ENCODE measurements at places on chromosomes 7 and 10.
A peak's percentile ranks its signal among the peaks of the same experiment; 100 is the strongest.

DNA sequence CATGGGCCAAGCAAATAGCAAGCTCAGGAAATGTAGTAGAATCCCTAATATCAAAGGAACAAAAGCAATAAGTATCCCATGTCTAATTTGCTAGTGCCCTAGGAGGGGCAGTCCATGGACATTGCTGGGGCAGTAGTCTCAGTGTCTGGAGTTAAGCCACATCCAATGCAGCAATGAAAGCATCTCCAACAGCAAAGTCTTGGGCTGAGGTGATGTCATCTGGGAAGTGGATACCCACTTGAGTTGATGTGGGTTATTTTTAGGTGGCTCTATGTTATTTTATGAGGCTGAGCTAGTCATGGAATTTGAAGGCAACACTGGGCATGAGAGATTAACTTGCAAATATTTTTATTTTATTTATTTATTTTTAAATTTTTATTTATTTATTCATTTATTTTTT lies 540.0 kb downstream of the ETV1 start:
- no peak for DNase-seq

DNA sequence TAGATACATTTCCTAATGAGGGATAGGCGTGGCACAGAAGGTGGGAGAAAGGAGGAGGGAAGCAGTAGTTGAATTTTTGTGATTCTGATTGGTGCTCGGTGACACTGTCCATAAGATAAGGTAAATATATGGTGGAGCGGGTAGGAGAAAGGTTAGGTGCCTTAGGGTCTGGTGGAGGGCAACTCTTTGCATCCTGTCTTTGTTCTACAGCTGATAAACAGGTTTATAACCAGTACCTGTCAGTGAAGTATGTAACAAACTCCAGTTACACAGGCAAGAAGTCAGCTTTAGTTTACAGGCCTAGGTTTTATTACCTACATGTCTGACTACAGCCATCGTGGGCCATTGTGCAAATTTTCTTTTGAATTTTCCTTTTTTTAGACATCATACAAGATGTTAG lies 10.9 kb upstream of the FAM180A start:
- DNase-seq, result no peak

DNA sequence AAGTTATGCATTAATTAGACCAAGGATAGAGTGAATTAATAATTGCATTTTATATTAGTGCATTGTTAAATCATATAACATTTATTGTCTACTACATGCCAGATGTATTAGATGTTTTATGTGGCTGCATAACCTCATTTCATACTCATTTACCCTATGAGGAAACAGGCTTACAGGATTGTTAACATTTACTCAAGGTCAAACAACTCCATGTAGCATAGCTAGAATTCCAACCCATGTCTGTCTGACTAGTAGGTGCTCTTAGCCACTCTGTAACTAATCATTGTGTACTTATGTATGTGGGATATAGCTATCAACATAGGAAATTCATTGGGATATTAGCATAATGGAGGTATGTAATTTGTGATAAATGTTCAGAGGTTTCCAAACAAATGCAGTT lies 46.3 kb downstream of the PHYHIPL start:
- DNase-seq, result no peak

GRCh38 chr10:14667280-14667679 lies 107.4 kb downstream of the FAM107B start:
- no peak for DNase-seq

DNA sequence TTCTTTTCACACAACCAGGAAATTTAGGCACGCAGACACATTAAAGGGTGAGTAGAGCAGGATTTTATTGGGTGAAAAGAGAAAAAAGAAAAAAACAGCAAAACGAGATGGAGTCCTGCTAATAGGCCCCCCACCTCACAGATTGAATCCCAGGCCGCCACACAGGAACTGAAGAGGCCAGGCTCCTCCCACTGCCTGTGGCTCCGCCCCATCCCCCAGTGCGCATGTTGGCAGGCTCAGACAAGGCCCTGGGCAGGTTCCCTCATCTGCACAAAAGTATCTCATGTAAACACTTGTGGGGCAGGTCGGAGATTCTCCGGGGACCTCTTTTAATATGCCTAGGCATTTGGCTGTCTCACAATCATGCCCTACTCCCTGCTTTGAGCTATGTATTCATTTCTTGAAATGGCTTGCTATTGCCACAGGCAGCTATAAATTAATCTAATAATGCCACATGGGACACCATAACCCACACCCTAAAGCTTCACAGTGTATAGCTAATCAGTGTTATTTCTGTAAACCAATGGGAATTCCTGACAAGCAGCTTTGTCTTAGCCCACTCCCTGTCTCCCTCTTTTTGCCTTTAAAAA lies 76.2 kb upstream of the KIF5B start:
- DNase-seq, result no peak

DNA sequence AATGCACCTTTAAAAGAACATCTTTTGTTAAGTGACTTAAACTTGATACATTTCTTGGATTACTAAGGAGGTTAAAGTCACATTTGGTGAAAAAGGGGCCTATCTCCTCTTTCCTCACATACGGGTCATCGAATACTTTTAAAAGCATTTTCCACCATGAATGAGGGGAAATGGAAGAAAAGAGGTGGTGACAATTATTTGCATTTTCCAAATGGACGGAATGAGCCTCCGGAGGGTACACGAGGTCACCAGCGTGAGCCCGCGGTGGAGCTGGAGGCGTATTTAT lies 1.0 kb upstream of the BMPR1A start:
- no peak for DNase-seq

GRCh38 chr7:3747467-3747866 lies 446.4 kb downstream of the SDK1 start:
- DNase-seq, result peak; percentile 1

DNA sequence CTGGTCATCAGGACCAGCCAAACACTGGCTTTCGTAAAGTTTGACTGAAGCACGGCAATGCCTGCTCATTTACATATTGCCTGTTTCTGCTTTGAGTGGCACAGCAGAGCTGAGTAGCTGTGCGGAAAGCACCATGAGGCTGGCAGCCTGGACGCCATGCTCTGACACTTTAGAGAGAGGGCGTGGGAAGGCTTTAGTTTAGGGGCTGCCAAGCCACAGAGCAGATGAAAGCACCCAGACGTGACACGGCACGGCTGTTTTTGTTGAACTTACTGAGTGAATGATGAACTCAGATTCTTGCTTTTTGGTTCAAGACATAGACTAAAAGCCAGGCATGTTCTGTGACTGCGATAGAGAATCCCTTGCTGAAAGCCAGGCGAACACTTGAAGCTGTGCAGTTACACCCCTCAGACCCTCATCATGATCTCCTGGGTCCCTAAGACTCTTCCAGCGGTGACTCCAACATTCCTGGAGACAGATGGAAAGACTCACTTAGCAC lies 182.1 kb downstream of the ZMYND11 start:
- DNase-seq, result no peak

- DNase-seq, result no peak
Measured at GRCh38 chr7:97401398-97401797, 283.9 kb downstream of the SDHAF3 start.

GRCh38 chr7:127896659-127897058 lies 134.6 kb downstream of the LRRC4 start:
- no peak for DNase-seq

DNA sequence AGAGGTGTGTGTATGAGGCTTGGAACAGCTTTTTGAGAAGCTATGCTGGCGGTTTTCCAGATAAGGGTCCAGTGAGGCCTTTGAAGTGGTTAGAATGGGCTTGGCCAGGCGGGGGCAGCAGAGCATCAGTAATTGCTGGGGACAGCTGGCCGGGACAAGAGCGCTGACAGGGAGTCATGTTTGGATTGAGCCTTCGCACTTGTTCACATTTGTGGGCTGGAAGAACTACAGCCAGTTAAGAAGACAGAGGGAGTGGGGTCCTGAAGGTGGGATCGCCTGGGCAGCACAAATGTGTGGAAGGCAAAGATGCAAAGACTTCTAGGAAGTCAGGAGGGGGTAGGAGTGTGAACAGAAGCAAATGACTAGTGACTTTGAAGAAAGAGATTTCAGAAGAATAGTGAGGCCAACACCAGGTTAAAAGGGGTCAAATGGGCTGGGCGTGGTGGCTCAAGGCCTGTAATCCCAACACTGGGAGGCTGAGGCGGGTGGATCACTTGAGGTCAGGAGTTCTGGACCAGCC lies 12.7 kb upstream of the SDHAF3 start:
- peak; percentile 50 for DNase-seq

- DNase-seq, result peak; percentile 81
Measured at GRCh38 chr10:44963772-44964633, 4.4 kb downstream of the RASSF4 start.

- DNase-seq, result no peak
Measured at GRCh38 chr10:26938578-26938977, 77.8 kb upstream of the ABI1 start.

DNA sequence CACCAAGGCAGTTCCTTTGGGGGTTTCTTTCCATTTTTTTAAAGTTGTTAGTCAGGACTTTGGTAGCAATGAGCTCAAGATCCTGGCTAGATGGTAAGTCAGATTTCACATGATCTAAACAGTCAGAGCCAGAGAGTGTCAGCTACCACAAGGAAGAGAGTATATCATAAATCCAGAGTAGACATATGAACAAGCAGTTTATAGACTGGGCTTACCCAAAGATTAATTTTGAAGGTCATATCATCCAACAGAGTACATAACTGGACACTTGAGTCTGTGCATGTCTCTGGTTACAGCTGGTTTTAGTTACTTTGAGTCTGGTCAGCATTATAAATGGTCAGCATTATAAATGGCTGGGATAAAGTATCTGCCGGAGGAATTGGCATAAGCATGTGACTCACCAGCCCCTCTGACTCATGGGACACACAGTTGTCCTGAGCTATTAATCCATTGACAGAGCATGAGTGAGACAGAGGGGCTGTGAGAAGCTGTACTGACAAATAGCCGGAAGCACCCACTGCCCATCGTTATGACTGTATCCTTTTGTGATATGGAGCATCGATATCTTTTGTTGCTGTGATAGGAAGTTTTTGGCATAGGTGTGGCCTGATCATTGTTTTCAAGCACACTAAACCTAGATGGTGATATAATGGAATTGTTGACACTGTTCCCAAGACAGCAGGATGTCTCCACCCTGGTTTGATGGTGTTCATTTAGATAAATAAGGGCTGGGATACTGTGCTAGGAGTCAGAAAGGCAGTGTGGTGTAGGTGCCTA lies 19.3 kb downstream of the PPP1R3C start:
- no peak for DNase-seq

- no peak for DNase-seq
Measured at GRCh38 chr7:63042730-63043511, 955.7 kb upstream of the ZNF722 start.

- peak; percentile 74 for DNase-seq
Measured at GRCh38 chr7:55571511-55572377, 558 bp downstream of the VOPP1 start.

- no peak for DNase-seq
Measured at GRCh38 chr10:125014086-125014830, 72.3 kb downstream of the ZRANB1 start.

DNA sequence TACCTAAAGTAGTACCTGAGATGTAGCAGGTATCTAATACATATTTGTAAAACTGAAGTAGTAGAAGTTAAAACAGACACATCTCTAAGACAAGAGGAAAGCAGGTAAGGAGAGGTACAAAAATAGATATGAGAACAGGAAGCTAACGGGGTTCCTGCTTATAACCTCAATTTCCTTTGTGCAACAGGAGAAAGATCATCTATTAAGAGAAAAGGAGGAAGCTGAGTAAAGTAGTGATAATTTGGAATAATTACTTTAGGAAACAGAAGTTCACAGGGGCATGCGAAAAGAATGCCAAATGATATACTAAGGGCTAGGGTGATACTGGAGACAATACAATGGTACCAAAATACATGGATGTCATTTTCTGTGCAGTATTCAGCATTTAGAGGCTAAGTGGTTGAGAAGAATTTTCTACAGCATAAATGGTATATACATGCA lies 108.7 kb downstream of the NRBF2 start:
- no peak for DNase-seq

GRCh38 chr10:74855439-74855838 lies 29.0 kb downstream of the KAT6B start:
- no peak for DNase-seq

GRCh38 chr7:73448609-73449008 lies 15.0 kb downstream of the FZD9 start:
- no peak for DNase-seq

- no peak for DNase-seq
Measured at GRCh38 chr7:17512181-17512675, 213.8 kb downstream of the AHR start.

- peak; percentile 12 for DNase-seq
Measured at GRCh38 chr10:52597189-52597863, 175.3 kb downstream of the MBL2 start.

GRCh38 chr7:99120501-99120900 lies 23.4 kb downstream of the SMURF1 start:
- peak; percentile 77 for DNase-seq

- DNase-seq, result no peak
Measured at GRCh38 chr7:106231856-106232490, 52.8 kb downstream of the NAMPT start.

- DNase-seq, result no peak
Measured at GRCh38 chr7:155405399-155406318, 52.3 kb upstream of the EN2 start.

DNA sequence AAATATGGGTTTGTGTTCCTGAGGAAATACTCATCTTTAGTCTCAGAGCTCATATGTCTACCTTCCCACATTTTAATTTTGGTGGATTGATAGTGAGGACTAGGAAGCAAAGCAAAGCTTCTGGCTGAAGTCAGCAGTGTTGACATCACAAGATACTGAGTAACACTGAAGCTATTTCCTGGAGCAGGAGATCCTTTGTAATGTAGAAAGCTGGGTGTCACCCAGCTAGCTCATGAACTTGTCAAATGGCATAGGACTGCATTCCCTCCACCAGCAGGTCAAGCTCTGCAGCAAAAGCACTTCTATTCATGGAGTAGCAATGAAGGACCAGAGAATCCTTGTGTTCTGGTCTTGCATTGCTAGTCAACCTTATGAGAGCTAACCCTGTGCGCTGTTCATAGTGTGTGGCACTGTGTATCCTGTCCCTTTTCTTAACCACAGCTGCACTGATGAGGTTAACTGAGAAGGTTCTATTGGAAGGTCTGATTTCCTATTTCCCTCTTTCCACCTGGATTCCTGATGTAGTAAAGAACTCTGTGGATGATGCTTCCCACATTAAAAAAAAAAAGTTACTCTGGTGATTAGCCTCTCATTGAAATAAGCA lies 94.8 kb upstream of the ZNF804B start:
- no peak for DNase-seq

DNA sequence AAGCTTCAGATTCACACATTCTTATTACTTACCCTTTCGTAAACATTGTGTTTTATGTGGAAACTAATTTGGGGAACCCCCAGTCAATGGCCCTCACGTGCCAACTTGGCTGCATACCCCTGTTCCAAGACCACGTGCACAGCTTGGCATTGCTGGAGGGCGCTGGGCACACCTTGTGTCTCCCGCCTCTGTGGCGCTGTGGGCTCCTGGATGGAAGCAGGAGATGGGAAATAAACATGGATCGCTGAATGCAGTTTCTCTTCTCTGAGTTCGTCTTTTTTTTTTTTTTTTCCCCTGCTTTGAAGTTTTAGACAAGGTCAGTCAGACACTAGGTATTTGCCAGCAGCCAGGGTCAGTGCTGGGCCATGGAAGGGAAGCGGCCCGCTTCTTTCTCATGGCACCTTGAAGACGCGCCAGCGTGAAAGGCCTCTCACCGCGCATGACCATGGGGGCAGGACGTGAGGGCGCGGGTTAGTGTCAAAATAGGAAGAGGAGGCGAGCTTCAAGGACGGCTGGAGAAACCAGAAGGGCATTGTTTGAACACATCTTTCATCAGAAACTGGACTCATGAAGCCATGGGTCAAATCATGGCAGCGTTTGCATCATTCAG lies 27.3 kb downstream of the BNIP3 start:
- DNase-seq, result no peak

GRCh38 chr10:128914681-128915080 lies 552.4 kb upstream of the MGMT start:
- DNase-seq, result no peak
